Vein endothelial cell (primary cell): ENCODE measurements at places on chromosomes 2 and 18. TPM values are rescaled to one million over a fixed set of nuclear protein-coding genes. Genes with fewer than 3 reads are reported as not detected.

The ZBTB7C gene
- under 0.01 TPM in 1 of 2 replicates, not detected in the other for total RNA-seq

The PSMA8 gene
- not detected in 2 replicates for total RNA-seq

The ALLC gene
- not detected in 2 replicates for total RNA-seq

The TGFBRAP1 gene
- total RNA-seq = 54.4 and 55.5 TPM in 2 replicates

The GAREM2 gene
- total RNA-seq = 1.5 and 7.2 TPM in 2 replicates

The ASB18 gene
- not detected in 2 replicates for total RNA-seq

The ZNF519 gene
- total RNA-seq = 3.9 and 7.5 TPM in 2 replicates

The SP5 gene
- total RNA-seq = under 0.01 TPM in 1 of 2 replicates, not detected in the other

The ABCG8 gene
- not detected in 2 replicates for total RNA-seq

The SKA1 gene
- 6.9 and 20.1 TPM in 2 replicates for total RNA-seq

The HOXD8 gene
- total RNA-seq = 22.1 and 24.8 TPM in 2 replicates

The MAPRE3 gene
- total RNA-seq = 1.5 and 2.9 TPM in 2 replicates

The IL18RAP gene
- total RNA-seq = not detected in 2 replicates

The GREB1 gene
- 0.19 and 0.33 TPM in 2 replicates for total RNA-seq

The RBM44 gene
- total RNA-seq = 0.67 and 1.3 TPM in 2 replicates

The LYPD6 gene
- total RNA-seq = 1.3 and 2.1 TPM in 2 replicates

The ZNF385B gene
- not detected in 2 replicates for total RNA-seq

The COL6A3 gene
- 4.6 and 25.7 TPM in 2 replicates for total RNA-seq

The SPATA3 gene
- total RNA-seq = not detected in 2 replicates

The C18orf63 gene
- not detected in 2 replicates for total RNA-seq

The TMEM131 gene
- total RNA-seq = 25.2 and 27.9 TPM in 2 replicates

The LIMS4 gene
- 65.4 and 111 TPM in 2 replicates for total RNA-seq

The RAB6C gene
- not detected in 2 replicates for total RNA-seq

The SCG2 gene
- total RNA-seq = not detected in 2 replicates

The RND3 gene
- total RNA-seq = 69.8 and 83.6 TPM in 2 replicates

The ITGB6 gene
- total RNA-seq = under 0.01 and 0.10 TPM in 2 replicates

The SNED1 gene
- total RNA-seq = 37.2 and 59.8 TPM in 2 replicates

The NGEF gene
- total RNA-seq = 0.10 TPM in 1 of 2 replicates, not detected in the other

The C2orf80 gene
- not detected in 2 replicates for total RNA-seq

The SRSF7 gene
- total RNA-seq = 103 and 126 TPM in 2 replicates

The OBSL1 gene
- 18.5 and 22.5 TPM in 2 replicates for total RNA-seq

The TMEM169 gene
- total RNA-seq = 0.48 TPM in 1 of 2 replicates, not detected in the other

The CDK15 gene
- not detected in 2 replicates for total RNA-seq

The RAB11FIP5 gene
- total RNA-seq = 66.3 and 70.3 TPM in 2 replicates

The SULT1C3 gene
- not detected in 2 replicates for total RNA-seq

The MYO3B gene
- total RNA-seq = under 0.01 TPM in 2 replicates

The NYAP2 gene
- not detected in 2 replicates for total RNA-seq

The RNF125 gene
- 2.0 and 4.8 TPM in 2 replicates for total RNA-seq

The EVA1A gene
- 41.2 and 62.9 TPM in 2 replicates for total RNA-seq

The GDF7 gene
- total RNA-seq = 2.5 and 11.8 TPM in 2 replicates
